ENCODE measurements at places on chromosomes 16 and 17.
A peak's percentile ranks its signal among the peaks of the same experiment; 100 is the strongest.

DNA sequence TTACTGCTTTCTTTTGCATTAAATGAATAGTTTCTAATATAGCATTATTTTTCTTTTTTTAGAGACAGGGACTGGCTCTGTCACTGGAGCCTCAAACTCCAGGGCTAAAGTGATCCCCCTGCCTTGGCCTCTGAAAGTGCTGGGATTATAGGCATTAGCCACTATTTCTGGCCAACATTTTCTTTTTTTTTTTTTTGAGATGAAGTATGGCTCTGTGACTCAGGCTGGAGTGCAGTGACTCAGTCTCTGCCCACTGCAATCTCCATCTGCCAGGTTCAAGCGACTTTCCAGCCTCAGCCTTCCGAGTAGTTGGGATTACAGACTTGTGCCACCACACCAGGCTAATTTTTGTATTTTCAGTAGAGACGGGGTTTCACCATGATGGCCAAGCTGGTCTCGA, 2.0 kb upstream of the DUXB start:
- DNase-seq, result peak; percentile 42

DNA sequence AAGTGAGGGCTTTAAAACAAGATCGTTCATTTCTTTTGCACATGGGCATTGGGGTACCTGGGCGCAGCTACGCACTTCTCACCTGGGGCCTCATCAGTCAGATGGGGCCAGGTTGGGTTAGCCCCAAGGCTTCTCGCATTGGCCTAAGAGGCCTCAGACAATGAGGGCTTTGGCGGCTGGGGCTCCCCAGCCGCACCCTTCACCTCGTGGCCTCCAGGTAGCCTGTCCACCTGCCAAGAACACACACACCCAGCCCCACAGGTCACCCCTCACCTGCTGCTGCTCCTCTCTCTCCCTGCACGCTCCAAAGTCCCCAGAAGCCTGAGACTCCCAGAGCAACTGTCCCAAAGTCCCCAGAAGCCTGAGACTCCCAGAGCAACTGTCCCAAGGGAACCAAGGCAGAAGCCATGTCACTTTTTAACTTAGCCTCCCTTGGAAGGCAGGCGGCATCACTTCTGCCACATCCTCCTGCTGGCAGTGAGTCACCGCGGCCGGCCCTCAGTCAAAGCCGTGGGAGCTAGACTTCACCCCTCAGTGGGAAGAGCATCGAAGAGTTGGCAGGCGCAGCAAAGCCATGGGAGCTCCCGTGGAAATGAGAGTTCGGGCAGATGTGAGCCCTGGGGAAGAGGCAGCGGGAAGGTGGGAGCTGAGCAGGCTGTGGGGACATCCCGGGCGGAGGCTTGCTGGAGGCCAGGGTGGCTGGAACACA, 78.9 kb upstream of the PLCG2 start:
- DNase-seq, result no peak

GRCh38 chr17:41116297-41116696, 1.9 kb downstream of the KRTAP4-11 start:
- no peak for DNase-seq

DNA sequence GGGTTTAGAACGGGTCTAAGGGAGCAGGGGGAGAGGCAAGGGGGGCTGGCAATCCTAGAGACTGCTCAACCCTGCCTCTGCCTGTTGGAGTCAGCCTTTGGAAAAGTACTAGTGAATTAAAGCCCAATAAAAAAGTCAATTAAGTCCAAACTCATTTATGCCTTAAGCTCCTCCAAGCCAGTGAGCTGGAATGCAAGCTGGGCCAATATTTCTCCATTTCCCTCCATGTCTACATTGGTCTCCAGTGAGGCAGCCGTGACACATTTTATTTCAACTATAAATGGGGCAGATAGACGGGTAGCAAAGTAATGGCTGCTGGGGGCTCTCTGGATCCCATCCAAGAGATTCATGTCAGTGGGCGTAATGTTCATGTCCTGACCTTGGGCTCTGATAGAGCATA, 144.0 kb downstream of the SPACA3 start:
- no peak for DNase-seq

- DNase-seq, result no peak
Measured at GRCh38 chr17:3600529-3601205, 8.5 kb downstream of the TRPV1 start.

GRCh38 chr17:14372461-14372860, 71.6 kb downstream of the HS3ST3B1 start:
- no peak for DNase-seq

DNA sequence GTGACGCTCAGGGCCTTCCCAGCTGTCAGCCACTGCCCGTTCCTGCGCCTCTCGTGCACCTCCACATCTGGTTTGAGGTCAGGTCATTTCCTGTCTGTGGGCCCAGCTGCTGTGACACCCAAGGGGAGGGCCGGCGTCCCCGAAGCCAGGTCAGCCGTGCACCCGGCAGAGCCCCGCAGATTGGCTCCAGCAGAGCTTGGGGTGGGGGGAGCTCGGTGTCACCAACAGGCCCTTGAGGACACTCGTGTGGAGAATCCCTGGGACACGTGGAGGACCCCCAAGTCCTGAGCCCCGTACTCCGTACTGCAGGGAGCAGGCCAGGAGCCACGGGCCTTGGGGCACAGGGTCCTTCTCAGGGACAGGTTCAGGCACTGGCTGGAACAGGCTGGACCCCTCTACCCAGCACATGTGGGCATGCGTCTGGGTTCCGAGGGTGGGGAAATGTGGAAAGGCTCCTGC, 4.8 kb downstream of the SPATA2L start:
- no peak for DNase-seq

- DNase-seq, result no peak
Measured at GRCh38 chr16:14366974-14367707, 262.9 kb downstream of the PARN start.

DNA sequence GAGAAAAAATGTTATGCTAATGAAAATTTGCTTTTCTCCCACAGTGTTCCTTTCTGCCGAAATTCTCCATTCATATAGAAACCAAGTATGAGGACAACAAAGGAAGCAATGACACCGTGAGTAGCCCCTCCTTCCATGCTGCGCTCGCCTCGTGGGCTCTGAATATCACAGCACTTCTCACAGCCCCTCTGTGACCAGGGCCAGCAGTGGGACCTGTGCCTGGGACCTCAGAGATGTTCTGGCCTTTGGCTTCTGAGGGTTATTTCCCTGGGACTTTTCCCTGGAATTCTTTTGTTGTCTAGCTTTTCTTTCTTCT, 139.6 kb upstream of the NOL11 start:
- no peak for DNase-seq

- DNase-seq, result no peak
Measured at GRCh38 chr17:3792481-3792880, 8.5 kb downstream of the ITGAE start.
